Fibroblast of the conjunctiva (primary cell): ENCODE measurements at places on chromosomes 1 and 21.

DNA sequence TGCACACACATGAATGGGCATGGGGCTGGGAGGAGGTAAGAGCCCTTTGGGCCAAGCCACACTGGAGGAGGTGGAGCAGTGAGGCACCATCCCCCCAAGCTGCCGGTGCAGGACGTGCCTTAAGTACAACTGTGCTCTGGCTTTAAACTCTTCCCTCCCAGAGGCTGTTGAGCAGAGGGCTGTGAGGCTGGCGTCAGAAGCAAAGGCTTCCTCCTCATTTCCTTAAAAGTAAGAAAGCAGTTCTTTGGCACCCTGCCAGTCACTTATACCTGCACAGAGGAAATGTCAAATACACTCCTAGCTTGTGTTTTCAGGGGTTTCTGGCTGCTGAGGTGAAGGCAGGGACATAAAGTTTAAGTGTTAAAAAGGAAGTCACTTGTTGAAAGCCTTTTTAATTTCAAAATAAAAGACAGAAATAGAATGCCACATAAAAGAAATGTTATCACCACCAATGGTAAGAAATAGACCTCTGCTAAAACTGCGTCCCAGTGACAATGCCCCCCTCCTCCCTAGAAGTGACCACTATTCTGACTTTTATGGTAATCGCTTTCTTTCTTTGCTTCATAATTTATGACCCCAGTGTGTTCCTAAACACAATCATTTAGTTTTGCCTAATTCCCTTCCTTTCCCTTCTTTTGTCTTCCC is 33.0 kb downstream of the LAMC2 start:
- no peak for DNase-seq

DNA sequence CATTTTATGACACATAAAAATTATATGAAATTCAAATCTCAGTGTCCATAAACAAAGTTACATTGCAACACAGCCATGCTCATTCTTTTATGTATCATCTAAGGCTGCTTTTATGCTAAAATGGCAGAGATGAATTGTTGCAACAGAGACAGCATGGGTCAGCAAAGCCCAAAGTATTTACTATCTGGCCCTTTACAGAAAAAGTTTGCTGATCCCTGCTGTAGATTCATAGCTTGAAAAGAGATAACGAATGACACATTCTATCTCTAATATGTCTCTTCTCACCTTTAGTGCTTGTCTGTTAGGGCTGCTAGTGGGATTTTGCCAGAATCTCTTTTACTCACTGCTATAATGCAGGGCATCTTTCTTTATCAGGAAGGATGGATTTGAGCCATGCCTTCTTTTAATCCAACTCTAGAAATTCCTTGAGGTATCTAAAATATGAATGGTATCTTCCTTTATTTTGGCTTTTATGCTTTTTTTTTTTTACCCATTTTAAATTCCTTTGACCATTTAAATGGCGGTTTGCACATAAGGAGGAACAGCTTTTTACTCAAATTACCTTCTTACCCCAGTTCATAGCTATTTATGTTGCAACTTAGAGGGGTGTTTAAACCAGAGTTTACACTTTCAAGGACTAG is 598.2 kb downstream of the PLPP3 start:
- DNase-seq = no peak

DNA sequence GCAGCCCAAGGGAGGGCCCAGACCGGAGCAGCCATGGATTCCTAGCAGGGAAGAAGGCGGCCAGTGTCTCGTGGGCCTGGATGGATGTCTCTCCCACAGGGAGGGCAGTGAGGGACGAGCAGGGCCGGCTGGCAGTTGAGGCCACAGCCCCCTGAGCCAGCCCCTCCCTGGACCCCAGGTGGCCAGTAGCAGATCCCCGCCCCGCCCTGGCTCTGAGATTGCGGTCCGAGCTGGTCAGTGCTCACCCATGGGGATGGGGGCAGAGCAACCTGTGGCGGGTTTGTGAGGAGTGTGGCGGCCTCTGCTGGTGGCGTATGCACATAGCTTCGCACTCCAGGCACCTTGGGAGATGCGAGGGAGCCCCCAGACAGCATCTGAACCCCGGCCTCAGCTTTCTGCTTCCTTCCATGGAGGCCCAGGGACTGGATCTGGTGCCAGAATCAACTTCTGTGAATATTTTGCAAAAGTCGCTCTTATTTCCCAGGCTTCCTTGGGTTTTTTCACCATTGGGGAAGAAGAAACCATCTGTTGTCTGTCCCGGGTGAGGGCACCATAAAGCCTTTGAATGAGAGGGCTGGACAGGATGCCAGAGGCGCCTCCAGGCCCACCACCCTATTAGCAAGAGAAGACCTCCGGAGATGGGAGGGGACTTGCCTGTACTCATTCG is 8.4 kb upstream of the KCNN3 start:
- DNase-seq = peak; percentile 51

DNA sequence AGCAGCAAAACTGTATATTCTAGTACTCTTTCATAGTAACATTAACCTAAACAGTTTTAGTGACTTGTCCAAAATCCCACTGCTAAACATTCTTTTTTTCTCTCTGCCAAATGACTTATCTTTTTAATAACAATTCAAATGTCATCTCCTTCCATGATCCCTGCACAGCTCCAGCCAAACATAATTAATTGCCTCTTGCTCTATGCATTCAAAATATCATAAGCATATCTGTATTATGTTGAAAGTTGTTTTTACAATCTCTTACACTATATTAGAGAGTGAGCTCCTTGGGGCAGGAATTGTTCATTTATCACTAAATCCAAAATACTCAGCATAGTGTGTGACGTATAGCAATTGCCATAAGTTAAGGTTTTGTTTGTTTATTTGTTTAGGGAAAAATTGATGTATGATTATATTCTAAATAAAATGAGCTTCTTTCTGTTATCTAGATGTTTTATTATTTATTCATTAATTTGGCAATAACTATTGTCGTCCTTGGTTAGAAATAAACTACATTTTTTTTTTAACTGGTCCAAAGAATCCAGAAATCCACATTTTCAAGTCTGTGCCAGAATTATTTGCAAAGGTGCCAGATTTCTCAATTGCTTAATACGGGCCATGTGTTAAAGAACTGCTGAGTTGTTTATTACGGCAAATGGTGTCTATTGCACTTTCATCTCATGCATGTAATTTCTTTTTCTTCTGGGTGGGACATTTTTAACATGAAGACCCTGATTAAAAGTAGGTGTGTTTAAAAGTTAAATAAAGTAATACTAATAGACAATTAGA is 577.2 kb upstream of the ZRANB2 start:
- DNase-seq = peak; percentile 77

- DNase-seq = peak; percentile 44
Observed at GRCh38 chr1:209248649-209249279, 334.8 kb upstream of the CAMK1G start.

- no peak for DNase-seq
Observed at GRCh38 chr1:193105821-193106177, 585 bp upstream of the GLRX2 start.

GRCh38 chr1:8633741-8634501 is 183.5 kb downstream of the RERE start:
- no peak for DNase-seq

GRCh38 chr1:177122461-177123251 is 41.9 kb downstream of the ASTN1 start:
- DNase-seq = no peak
